ENCODE measurements at places on chromosomes 7 and 10.

DNA sequence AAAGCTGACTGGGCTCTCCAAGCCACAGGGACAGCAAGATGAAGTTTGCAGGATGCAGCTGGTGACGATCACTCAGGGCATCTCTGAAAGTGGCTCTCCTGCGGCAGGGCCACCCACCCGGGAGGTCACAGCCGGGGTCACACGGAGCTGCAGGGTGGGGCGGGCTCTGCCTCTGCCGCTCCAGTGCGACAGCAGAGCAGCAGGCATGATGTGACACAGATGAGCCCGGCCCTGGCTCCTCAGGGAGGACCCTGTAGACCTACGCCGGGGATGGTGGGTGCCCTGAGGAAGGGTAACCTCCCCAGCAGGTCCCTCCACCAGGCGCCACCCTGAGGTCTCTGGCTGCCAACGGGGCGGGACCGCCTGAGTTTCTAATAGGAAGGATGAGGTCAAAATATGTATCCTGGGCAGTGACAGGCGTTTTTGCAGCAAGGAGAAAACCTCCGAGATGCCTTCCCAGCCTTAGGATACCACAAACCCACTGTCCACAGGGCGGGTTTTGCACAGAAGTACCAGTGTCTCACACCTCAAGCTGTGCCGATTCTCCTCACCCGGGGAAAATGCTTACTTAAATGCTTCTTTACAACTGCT is 114.8 kb upstream of the DIP2C start:
- DNase-seq: no peak

DNA sequence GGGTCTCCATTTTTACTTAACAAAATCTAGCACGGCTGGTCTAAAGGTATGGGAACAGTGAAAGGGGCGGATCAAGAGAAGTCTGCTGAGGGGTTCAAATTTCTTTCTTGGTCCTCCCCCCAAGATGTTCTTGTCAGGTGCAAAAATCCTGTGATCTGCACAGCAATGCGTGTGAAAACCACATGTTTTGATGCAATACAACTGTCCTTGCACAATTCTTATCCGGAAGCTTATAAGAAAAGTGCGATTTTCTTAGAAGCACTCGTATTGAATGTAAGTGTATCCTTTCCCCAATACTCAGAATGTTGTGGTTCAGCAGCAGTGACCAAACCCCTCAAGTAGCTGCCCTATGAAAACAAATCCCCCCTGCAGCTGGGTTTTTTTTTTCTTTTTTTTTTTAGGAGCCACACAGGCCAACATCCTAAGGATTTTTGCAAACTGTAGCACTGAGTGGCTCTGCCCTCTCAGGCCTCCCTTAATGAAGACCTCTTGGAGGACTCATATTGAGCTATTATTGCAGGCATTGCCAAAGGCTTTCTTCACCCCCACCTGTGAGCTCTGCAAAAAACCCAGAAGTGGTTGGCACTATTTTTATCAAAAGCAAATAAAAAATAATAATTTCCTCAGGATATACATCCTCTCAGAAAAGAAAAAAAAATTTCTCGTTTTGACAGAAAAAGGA is 151.9 kb upstream of the ITGB1 start:
- no peak for DNase-seq

GRCh38 chr7:137091396-137091795 is 222.9 kb downstream of the CHRM2 start:
- DNase-seq: peak; percentile 5

DNA sequence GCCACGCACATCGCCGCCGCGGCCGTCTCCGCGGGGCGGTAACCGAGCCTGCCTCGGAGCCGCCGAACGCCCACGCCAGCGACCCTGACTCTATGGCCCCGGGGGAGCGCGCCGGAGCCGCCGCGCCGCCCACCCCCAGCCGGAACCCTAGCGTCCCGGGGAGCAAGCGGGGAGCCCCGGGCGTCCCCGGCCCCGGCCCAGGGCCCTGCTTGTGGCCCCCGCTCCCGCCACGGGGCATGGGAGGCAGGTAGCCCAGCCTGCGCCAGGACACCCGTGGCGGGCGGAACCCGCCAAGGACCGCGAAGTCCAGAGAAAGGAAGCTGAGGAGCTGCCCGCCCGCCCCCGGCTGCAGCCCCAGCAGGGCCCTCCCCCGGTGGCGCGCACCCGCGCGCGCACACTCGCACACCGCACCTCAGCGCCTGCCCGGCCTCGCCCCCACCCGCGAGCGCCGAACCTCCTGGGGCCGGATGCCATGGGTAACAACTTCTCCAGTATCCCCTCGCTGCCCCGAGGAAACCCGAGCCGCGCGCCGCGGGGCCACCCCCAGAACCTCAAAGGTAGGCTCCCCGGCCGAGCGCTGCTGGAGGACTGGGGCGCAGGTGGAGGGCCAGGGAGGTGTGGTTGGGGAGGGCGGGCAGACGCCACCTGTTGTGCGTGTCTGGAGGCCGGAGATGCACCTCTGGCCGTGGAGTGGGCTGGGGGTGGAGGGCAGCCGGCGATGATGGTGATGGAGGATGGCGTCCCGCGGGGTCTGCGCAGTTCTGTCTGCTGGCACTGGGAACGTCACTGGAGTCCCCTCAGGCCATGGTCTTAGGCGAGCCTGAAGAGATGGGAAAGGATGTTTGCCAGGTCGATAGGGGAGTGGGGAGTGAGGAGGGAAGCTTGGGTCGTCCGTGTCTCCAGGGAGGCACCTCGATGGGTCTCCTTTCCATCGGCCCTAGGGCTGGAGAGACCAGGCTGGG is 692 bp downstream of the NEURL1 start:
- DNase-seq: no peak

- DNase-seq: no peak
Measured at GRCh38 chr10:10996966-10997620, 20.6 kb upstream of the CELF2 start.

- DNase-seq: no peak
Measured at GRCh38 chr10:83164156-83164555, 975.2 kb upstream of the GHITM start.

- no peak for DNase-seq
Measured at GRCh38 chr10:83539528-83540308, 599.6 kb upstream of the GHITM start.

Measured in HT-29 (cell line).